ENCODE measurements at places on chromosomes 5 and 9.

- DNase-seq: no peak
Measured at GRCh38 chr9:116008278-116008677, 145.3 kb upstream of the PAPPA start.

GRCh38 chr9:35105571-35106342, 2.8 kb upstream of the STOML2 start:
- no peak for DNase-seq

DNA sequence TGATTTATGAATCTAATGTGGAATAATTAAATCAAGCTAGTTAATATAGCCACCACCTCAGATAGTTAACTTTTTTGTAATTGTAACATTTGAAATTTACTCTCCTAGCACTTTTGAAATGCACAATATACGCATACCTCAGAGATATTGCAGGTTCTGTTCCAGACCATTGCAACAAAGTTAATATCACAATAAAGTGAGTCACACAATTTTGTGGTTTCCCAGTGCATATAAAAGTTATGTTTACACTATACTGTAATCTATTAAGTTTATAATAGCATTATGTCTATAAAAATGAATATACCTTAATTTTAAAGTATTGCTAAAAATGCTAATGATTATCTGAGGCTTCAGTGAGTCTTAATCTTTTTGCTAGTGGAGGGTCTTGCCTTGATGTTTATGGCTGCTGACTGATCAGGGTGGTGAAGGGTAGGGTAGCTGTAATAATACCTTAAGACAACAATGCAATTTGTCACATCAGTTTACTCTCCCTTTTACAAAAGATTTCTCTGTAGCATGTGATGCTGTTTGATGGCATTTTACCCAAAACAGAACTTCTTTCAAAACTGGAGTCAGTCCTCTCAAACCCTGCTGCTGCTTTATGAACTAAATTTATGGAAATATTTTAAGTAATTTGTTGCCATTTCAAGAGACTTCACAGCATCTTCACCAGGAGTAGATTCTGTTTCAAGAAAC, 235.1 kb upstream of the ADAMTSL1 start:
- DNase-seq: no peak

GRCh38 chr9:73049280-73049679, 96.4 kb upstream of the ALDH1A1 start:
- no peak for DNase-seq

GRCh38 chr5:57780306-57780960, 297.8 kb upstream of the ACTBL2 start:
- DNase-seq: peak; percentile 46

- DNase-seq: no peak
Measured at GRCh38 chr5:35856765-35857351, at the start of gene IL7R. TSS of gene IL7R (plus strand) at chr5:35856891. CDS start at chr5:35856978, 87 bp downstream.

DNA sequence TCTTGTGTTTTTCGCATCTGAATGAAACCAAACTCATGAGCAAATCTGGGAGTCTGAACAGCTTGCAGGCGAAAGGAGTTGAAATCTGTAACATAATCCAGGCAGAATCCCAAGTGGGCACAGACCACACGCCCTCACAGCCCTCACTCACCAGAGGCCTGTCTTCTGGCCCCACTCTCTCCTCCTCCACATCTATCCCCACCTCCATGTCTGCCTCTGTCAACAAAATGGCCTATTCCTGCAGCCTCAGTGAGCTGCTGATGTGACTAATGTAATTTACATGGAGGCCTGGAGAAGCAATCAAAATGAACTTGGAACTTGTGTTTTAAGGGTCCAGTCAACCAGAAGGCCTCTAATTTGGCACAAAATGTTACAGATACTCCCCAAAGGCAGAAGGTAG, 136.6 kb downstream of the GNA14 start:
- no peak for DNase-seq

DNA sequence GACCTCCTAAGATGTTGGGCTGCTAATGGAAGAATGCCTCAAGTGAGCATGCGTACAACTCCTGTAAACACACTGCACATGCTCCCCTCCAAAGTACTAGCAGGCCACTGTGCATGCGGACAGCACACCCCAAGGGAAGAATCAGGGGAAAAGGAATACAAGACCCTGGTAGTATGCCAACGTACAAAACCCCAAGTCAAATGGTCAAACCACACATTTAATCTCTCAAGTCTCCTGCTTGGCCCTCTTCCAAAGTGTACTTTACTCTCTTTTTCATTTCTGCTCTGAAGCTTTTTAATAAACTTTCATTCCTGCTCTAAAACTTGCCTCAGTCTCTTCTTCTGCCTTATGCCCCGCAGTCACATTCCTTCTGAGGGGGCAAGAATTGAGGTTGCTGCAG, 466.4 kb downstream of the DMRTA1 start:
- no peak for DNase-seq
